ENCODE measurements at places on chromosomes 3 and 15.

DNA sequence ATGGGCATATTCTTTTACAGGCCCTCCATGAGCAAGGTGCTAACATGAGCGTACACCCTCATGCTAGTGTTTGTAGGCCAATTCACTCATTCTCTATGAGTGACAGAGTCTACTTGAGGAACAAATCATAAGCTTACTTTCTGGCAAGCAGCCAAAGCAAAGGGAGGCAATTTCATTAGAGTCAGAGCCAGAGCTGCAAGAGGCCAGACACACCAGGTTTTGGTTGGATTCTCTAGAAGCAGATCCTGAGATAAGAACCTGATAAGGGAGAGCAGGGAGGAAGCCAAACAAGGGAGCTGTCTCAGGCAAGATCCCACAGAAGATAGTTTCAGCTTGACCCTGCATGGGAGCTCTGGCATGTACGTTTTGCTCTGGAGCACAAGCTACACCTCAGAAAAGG is 214.1 kb upstream of the CTNNB1 start:
- DNase-seq = no peak

DNA sequence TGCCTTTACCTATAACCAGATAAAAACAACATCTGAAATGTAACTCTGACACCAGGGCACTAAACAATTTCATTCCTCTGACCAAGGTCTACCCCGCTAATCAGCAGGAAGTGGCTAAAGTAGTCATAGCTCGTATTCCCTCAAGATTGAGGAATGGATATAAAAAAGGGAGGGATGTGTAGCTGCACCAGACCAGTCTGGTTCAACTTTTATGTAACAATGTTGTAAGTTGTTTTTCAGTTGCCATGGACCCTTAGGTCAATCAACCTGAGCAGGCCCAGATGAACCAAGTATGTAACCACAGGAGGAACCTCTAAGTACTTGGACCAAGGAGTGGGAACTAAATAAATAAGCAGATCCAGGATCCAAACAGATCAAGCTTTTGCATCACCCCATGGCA is 28.4 kb upstream of the IFT57 start:
- DNase-seq = no peak

DNA sequence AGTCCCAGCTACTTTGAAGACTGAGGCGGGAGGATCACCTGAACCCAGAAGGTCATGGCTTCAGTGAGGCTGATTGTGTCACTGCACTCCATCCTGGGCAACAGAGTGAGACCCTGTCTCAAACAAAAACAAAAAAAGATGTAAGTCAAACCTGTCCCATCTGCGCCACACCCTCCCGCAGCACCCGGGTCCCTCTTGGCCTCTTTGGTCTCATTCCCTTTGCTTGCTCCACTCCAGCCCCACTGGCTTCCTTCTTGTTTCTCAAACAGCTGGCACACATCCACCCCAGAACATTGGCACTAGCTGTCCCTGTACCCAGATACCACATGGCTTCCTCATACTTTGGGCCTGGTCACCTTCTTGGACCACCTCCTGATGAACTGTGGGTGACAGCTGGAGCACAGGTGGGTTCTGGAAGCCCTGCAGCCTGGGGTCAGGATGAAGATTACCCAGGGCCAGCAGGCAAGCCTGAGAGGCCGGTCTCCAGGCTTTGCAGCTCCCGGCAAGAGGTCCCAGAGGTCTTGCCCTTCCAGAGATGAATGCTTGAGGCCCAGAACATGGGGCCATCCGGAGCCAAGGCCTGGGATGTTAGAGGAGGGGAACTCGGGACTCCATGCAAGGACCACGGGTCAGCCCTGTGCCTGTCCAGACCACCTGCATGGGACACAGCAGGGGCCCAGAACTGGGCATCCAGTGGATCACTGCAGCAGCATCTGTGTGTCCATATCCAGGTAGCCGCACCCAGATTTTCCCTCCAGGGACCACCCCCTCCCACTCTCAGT is 10.9 kb upstream of the GATA2 start:
- DNase-seq = no peak

DNA sequence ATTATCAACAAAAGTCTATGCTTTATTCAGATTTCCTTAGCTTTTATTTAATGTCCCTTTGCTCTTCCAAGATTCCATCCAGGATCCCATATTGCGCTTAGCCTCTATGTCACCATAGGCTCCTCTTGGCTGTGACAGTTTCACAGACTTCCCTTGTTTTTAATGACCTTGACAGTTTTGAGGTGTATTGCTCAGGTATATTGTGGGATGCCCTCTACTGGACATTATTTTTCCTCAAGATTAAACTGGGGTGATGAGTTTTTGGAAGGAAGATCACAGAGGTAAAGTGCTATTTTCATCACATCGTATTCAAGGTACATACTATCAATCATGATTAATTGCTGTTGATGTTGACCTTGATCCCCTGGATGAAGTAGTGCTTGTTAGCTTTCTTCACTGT is 99.1 kb upstream of the SMAD3 start:
- peak; percentile 19 for DNase-seq

DNA sequence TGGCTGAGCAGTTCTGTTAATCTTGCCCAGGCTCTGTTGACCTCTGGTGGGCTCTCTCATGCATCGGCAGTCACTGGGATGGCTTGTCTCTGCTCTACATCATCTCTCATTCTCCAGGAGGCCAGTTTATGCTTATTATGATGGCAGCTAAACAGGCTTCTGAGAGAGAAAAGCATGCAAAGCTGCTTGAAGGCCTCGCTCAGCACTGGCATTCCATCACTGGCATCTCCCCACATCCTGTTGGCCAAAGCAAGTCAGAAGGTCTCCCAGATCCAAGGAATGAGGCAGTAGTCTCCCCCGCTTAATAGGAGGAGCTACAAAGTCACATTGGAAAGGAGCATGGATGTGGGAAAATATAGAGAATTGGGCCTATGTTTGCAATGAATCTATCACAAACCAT is 212.6 kb downstream of the ZNF621 start:
- DNase-seq = no peak

DNA sequence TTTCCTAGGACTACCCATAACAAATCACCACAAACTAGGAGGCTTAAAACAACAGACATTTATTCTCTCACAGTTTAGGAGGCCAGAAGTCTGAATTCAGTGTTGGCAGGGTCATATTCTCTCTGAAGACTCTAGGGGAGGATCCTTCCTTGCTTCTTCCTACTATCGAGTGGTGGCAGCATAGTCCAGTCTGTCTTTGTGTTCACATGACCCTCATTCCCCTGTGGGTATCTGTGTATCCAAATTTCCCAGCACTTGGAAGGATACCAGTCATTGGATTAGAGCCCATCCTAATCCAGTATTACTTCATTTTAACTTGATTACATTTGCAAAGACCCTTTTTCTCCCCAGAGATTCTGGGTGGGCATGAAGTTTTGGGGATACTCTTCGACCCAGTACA is 63.8 kb downstream of the GMPS start:
- no peak for DNase-seq
